CD4-positive, alpha-beta T cell treated with Interleukin-4 for 4 hours (primary cell): ENCODE measurements at places on chromosomes 6 and 20.

DNA sequence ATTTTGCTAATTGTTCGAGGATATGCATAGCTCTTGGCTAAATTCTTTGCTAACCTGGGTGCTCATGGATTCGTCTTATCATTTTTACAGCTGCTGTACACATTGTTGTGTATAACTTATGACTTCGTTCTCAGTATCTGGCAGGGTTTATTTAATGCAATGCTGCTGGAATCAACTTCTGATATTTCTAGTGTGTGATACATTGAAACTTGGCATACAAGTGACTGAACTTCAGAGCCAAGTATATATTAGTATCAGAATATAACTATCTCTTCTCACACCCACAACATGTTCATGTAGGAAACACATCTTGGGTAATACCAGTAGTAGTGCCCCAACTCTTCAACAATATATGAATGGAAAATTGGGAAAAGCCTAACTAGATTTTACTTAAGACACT is 764.2 kb downstream of the TENT5A start:
- DNase-seq = no peak

DNA sequence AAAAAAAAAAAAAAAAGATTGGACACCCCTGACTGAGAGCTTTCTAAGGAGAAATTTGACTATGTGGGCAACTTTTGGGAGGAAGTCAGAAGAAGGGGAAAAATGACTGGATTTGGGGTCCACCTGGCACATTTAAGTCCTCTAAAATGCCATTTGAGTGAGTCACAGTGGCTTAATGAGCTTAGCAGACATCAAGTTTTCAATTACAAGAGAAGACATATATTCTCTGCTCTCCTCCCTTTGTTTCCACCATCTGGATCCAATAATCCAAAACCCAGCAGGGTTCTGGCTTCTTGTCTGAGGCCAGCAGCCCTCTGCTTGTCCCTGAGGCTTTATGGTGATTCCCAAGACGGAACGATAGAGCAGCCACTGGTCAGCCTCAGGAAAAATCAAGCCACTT is 6.9 kb downstream of the PI3 start:
- no peak for DNase-seq

GRCh38 chr6:97656706-97657350 is 373.8 kb upstream of the MMS22L start:
- DNase-seq = no peak

GRCh38 chr20:3000852-3001523 is 42.4 kb upstream of the GNRH2 start:
- peak; percentile 29 for DNase-seq

DNA sequence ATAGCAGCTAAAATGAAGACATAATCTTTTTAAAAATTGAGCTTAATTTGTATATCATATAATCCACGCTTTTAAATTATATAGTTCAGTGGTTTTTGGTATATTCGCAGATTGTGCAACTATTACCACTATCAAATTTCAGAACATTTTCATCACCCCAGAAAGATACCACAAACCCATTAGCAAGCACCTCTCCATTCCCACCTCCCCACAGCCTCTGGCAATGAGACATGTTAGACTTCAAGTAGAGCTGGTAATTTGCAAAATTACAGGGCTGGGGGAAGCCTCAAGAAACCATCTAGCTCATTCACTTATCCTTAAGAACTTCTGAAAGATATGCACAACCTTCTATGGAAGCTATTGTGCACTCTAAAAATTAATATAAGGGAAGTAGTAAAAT is 37.2 kb downstream of the TRMT6 start:
- no peak for DNase-seq

DNA sequence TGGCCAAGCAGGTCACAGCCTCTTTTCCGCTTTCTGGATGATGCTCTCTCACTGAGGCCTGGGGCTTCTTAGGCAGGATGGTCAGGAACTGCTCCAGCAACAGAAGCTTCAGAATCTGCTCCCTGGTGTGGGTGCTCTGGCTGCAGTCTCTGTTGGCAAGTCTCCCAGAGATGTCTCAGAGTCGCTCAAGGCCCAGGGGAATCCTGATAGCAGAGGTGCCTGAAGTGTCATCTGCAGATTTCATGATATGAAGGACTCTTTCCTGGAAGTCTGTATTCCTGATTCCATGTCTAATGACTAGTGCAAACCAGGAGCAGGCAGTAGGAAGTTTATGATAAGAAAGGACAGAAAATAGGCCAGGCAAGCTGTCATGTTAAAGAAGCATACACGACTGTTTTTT is 20.3 kb downstream of the ZSCAN31 start:
- DNase-seq = no peak

DNA sequence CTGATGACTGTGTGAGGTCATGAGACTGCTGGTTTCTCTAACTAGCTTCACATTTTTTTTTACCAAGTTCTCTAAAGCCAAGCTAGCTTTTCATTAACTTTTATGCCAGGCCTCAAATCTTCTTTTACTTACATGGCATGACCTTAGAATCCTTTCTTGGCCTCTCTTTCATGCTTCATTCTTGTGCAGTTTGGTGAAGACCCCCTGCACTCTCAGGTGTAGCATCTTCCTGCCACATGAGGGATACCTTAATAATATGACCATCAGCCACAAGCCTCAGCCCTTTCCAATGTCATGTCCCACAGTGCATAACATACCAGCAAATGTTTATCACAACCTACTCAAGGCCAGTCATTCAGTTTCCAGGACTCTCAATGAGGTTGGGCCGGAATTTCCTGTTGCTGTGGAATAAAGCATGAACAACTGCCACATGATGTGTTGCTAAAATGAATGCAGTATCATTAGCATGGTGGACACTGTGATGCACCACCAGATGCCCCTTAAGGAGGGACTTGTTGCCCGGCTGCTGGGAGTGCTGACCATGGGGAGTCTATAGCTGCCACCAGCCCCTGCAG is 72.2 kb downstream of the RIN2 start:
- no peak for DNase-seq

DNA sequence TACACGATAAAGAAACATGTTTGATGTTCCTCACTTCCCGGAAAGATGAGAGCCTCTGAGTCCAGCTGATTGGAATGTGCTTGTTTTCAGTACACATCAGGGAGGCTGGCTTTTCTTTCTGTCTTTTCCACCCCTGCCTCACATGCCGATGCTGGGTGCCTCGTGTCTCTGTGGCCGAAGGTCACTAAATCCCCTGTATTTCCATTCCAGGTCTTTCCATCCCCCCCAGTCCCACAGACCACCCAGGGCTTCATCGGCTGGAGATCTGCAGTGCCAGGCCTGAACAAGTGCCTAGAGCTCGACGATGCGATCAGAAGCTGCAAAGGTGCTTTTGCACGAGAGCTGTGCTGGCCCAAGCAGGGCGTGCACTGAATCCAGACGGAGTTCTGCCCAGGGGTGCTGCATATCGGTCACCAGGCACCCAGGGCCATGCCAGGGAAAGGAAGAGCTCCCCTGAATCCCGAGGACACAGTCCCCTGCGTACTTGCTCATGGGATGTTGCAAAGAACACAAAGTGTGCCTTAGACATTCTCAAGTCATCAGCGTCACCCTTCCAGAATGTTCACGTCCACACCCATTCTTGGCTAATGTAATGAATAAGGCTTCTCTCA is 67.9 kb downstream of the ANKRD60 start:
- no peak for DNase-seq

DNA sequence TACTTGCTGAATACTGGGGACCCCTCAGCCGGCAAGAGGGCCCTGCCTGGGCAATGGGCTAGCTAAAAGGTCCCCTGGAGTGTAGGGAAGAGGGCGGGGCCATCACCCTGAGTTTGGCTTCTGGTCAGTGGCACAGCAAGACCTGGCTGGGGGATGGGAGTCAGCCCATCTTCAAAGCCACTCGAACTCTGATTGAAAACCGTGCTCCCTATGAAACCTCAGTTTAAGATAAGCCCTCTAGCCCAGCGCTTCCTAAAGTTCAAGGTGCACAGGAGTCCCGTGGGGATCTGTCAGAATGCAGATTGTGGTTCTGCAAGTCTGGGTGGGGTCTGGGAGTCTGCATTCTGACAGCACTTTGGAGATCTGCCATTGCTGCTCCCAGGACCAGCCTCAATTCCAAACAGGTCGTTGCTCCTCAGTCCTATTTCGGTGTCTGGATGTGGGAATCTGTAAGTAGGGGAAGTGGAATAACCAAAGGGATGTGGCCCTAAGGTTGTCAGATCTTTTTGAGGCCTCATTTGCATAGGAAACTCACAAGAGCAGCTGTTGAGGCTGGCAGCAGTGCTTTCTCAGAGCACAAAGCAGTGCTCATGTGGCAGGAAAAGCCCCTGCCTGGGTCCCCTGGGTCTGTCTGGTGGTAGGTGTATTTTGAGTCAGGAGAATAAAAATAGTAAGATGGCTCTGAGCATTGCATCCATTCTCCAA is 85.3 kb upstream of the SCP2D1 start:
- DNase-seq = no peak

DNA sequence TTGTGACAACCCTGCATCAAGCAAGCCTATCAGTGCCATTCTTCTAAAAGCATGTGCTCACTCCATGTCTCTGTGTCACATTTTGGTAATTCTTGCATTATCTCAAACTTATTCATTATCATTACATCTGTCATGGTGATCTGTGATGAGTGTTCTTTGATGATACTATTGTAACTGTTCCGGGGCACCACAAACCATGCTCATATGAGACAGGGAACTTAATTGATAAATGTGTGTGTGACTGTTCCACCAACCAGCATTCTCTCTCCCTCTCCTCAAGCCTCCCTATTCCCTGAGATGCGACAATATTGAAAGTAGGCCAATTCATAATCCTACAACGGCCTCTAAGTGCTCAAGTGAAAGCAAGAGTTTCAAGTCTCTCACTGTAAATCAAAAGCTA is 4.0 kb downstream of the HUS1B start:
- DNase-seq = no peak

- no peak for DNase-seq
Observed at GRCh38 chr6:111583986-111584385, 21.7 kb downstream of the TRAF3IP2 start.

DNA sequence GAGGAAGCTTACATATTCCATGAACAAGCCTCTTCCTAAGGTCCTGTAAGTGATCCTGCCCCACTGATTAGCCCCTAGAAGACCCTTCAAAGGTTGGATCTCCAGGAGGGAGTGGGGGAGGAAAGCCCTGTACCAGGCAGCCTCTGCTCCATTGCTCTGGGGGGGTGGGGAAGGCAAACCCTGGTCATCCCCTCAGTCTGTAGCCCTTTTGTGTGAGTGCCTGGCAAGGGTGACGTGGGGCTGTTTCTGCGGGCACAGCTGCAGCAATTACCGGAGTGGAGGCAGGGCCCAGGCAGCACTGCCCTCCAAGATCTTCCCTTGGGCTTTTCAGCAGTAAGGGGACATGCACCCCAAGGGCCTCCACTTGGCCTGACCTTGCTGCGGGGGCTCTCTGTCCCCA is at the start of gene MOG:
TSS of gene MOG (plus strand) at position 295 of the 400 bp plus-strand sequence. CDS start 118 bp downstream, outside the sequence.
- no peak for DNase-seq

DNA sequence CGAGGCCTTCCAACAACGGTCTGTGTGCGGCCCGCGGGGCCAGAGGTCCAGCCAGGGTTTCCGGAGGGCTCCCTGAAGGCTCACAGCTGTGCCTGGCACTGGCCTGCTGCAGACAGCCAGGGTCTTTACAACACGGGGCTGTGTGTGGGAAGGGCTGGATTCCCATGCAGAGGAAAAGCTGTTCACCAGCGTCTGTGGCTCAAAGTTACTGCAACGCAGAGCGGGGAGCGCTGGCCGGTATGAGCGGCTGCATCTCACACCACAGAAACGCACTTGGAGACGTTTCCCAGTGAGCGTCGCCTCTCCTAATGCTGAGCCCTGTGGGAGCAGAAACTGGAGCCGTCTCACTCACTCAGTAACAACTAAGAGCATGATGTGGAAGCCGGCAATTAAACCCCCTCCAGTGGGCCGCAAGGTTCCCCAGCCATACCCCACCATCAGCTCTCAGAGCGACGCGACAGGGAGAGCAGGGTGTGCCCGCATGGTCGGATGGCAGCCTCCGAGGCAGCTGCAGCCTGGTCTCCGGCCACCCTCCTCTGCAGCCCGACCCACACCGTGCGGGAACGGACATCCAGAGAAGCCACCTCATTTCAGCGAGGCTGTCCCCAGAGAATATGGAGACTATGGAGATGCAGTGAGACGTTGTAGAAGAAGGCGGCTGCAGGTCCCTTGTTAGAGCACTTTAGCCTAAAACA is 42.6 kb downstream of the DLL1 start:
- no peak for DNase-seq

DNA sequence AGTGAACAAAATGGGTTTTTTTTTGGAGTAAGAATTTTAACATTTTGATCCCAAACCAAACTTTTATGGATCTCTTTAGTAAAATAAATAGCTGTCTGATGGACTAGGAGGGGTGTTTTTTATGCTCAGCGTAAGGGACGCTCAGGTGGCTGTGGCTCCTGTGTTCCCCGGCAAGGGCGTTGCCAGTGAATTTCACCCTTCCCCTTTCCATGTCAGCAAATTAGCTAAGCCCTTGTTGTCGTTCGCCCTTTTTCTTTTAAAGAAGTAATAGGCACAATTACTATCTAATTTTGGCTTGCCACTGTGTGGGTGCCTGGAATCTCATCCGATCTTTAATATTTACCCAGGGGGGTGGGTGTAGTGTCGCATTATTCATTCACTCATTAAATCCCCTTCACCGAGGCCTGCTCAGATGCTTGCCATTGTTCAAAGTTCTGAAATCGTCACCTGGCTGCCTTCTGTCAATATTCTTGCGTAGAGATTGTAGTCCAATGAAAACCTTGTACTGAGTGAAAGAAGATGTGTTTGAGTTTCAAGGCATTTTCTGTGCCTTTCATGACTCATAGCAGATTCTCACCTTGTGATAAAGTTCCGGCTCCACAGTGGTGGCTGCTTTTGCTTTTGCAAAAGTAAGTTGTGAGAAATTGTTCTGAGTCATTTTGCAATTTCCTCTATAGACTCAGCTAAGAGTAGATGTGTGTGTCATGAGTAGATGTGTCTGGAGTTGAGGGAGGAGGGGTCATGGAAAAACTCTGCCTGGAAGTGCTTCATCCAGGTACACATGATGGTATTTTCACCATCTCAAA is 40.0 kb upstream of the CLDN20 start:
- peak; percentile 76 for DNase-seq

DNA sequence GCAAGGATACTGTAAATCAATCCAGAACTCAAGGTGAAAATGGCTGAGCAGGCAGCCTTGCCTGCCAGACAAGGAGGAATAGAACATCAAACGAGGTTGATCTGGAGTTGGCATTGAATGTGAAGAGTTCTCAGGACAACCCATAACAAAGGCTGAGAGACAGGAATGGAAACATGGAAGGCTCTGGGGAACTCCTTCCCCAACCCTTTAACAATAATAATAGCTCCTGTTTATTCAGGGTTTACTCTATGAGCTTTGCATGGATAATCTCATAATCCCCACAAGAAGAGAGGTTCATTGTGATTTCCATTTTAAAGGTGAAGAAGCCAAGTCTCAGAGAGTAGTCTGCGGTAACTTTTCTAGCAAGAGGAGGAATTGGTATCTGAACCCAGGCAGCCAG is 151.7 kb downstream of the SOD2 start:
- DNase-seq = no peak

- no peak for DNase-seq
Observed at GRCh38 chr6:10210052-10210451, 204.8 kb downstream of the TFAP2A start.

- no peak for DNase-seq
Observed at GRCh38 chr6:69790629-69791028, 6.2 kb downstream of the LMBRD1 start.
